RWPE2 (cell line): ENCODE measurements at places on chromosomes 4 and X.

DNA sequence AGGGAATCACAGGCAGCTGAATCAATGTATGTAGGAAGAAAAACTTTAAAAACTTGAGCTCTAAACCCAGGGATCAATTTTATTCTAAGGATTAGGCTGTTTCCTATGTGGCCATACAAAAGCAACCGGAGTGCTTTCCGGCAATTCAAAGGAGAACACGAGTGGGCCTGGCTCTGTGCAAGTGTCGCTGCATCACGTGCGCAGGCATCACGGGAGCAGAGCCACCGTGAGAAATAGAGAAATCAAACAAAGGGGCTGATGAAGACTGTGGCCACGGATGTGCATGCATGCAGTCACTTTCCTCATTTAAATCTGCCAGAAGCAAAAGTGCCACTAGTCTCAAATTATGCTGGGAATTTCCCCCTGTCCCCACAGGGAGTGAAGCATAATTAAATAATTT is 196.9 kb downstream of the NSUN7 start:
- DNase-seq, result no peak

- no peak for DNase-seq
Observed at GRCh38 chr4:78704981-78705683, 71.0 kb upstream of the BMP2K start.

- DNase-seq, result no peak
Observed at GRCh38 chrX:97310373-97310772, 426.7 kb downstream of the RPA4 start.

DNA sequence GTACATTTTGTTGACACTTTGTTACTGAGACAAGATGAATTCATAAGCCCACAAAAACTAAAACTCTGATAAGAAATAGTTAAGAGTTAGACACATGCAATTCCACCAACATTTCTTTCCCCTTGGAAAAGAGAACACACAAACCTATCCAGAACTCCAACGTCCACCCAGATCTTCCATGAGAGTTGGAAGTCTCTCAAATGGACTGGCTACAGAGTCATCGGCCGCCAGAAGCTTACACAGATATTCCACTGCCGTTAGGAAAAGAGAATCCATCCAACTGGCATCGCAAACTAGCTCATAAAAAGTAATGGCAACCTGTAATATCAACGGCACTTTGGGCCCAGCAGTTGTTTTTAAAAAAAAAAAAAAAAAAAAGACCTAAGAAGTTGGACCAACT is 114.7 kb downstream of the PRKX start:
- DNase-seq, result no peak

- no peak for DNase-seq
Observed at GRCh38 chrX:7244405-7244804, 96.5 kb upstream of the PUDP start.

DNA sequence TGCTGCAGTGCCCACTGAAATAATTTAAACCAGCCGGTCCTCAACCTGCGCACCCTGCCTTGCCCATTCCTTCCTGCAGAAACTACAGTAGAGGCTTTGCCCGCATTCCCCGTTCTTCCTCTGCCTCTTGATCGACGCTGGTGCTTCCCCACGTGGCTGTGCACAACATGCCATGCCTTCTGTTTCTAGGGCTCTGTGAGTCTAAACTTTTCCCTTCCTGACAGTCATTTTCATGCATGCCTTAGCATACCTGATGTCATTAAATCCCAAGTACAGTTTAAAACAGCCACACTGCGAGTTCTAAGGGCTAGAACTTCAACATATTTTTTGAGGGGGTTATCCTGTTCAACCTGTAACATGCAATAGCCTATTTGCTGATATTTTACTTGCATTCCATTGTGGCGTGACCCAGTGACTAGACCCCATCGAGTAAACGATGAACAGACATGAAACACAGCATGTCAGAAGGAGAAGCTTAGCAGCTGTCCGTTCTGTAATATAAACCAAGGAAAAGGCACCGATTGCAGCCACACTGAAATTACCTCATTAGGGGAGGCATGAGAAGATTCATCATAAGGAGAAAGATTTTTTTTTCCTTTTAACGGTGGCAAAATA is 232.5 kb downstream of the ARHGAP10 start:
- DNase-seq, result no peak

DNA sequence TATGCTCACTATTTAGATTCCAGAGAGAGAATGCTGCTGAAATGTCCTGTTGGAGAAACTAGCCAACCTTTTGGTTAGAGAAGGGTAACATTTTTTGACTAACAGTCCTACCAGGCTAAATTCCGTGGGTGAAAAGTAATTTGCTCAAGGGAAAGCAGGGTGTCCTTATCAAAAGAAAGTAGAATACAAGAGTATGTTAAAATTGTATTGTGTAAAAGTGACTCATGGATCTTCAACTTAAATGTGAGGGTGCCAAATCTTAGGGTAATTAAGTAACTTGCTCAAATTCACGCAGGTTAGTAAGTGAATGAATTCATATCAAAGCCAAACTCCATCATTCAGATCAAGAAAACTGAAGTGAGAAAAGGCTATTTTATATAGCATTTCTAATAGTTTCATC is 81.7 kb downstream of the PCDH7 start:
- no peak for DNase-seq
